ENCODE measurements at places on chromosomes 12 and 14.

DNA sequence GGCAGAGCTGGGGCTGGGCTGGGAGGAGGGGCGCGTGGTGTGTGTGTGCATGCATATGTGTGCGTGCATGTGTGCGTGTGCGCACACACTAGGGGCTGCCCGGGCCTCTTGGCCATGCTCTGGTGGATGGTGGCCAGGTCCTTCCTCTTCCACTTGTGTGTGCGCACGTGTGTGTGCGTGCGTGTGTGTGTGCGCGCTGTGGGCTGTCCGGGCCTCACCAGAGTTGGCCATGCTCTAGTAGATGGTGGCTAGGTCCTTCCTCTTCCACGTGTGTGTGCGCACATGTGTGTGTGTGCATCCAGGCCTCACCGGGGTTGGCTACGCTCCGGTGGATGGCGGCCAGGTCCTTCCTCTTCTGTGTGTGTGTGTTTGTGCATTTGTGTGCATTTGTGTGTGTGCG lies 24.7 kb downstream of the FOXN4 start:
- DNase-seq, result no peak

DNA sequence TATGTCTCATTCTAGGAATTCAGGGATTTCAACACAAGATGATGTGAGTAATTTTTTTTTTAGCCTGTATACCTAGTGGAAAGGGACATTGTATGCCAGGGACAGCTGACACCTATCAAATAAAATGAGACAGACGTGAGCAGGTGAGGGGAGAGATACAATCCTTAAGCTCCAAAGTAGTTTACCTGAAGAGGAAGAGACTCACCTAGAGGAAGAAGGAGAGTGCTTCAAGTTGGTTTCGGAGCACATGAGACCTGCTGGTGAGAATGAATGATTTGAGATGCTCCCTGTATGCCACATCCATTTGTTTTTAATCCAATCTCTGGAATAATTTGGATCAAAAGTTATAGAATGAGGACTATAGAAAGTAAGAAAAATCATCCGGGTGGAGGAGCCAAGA lies 915.4 kb upstream of the FBXO33 start:
- DNase-seq, result no peak

GRCh38 chr12:117646520-117646919 lies 285.1 kb upstream of the NOS1 start:
- no peak for DNase-seq

GRCh38 chr12:8891976-8892375 lies 22.3 kb upstream of the PHC1 start:
- DNase-seq, result no peak

GRCh38 chr14:51707327-51707726 lies 55.6 kb downstream of the FRMD6 start:
- no peak for DNase-seq

DNA sequence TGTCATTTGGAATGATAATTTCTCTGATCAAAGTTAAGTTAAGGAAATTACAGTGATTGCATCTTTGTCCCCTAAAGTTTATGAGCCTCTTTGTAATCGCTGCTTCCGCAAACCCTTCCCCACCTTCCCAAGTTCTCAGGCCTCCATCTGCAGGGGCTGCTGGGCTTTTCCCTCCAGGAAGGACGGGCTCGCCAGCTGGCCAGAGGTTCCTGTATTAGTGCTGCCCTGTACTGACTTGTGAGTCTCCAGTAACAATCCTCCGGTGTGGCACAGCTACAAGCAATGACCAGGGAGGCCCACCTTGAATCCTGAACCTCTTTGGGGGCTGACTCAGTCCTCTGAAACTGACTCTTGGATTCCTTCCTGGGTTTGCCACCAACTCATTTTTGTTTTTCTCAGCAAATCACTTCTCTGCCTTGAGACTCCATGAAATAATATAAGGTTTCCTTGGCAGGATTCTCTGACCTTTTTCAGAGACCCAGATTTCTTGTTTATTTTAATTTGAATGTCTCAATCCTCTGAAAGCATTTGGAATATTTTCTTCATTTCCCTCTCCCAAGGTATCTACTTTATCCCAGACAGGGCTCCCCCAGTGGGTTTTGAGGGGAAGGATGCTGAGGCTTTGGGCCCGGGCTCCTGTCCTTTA lies 398.6 kb downstream of the ZFP36L1 start:
- DNase-seq, result no peak

- DNase-seq, result no peak
Measured at GRCh38 chr12:112252184-112252583, 126.8 kb downstream of the TRAFD1 start.

- DNase-seq, result no peak
Measured at GRCh38 chr12:109435428-109436187, 41.5 kb downstream of the KCTD10 start.

GRCh38 chr14:55843718-55844403 lies 263.9 kb downstream of the KTN1 start:
- no peak for DNase-seq

DNA sequence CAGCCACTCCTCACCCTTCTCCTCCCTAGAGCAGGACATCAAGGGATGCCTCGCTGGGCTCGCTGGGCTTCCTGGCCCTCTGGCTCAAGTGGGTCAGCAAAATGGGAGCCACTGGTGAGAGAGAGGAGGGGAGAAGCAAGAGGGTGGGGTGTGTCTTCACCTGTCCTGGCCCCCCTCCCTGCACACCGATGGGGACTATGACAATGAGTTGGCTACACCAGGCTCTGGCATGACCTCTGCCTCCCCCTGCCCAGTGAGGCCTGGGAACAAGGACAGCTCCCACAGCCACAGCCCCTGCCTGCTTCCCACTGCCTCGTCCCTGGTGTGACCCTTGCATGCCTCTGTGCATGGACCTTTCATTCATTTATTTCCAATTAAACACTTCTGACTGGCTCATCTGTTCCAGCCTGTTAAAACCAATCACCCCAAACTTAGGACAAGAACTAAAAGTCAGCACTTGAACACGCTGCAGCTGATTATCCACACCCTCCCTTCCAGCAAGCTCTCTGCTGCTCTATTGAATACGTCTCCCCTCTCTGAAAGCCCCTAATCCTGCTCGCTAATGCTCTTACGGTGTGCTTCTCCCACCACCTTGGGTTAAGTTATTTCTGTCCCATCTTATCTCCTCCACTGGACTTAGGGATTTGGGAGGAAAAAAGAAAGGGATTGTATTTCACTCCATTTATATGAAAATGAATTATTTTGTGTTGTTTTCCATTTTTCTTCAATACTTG lies 5.8 kb upstream of the PPP2R5C start:
- DNase-seq, result no peak

- peak; percentile 7 for DNase-seq
Measured at GRCh38 chr12:9646794-9647781, 22.4 kb upstream of the CLEC2D start.

- no peak for DNase-seq
Measured at GRCh38 chr12:48968467-48968866, 3.1 kb downstream of the WNT10B start.

DNA sequence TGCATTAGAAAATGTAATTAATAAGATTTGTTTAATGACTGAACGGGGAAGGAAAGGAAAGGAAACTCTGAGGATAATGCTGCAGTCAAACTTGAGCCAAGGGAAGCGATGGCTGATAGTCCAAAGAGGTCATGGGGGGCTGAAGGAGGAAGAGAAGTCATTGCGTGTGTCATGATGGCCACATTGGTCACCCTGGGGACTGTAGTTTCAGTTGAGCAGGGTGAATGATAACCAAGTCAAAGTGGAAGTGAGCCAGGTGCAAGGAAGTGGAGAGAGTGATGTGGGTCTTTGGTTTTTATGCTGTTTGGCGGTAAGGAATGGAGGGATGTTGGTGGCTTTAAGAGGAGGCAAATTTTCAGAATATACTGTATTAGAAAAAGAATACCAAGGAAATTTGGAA lies 21.6 kb downstream of the C12orf75 start:
- no peak for DNase-seq

DNA sequence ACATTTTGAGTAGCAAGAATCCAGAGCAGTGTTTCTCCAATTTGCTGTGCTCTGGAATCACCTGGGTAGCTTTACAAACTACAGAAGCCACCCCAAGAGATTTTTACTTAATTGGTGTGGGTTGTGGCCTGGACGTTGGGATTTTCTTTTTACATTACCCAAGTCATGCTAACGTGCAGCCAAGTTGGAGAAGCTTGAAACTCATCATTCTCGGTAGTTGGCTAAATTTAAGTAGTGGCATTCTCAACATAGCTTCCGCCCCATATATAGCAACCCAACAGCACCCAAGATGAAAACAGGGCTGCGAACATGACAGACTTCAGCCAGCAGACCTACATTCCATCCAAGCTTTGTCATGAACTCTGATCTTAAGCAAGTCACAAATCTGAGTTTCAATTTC lies 25.0 kb downstream of the DAD1 start:
- DNase-seq, result no peak

GRCh38 chr14:72739446-72740405 lies 154.2 kb downstream of the DPF3 start:
- no peak for DNase-seq

DNA sequence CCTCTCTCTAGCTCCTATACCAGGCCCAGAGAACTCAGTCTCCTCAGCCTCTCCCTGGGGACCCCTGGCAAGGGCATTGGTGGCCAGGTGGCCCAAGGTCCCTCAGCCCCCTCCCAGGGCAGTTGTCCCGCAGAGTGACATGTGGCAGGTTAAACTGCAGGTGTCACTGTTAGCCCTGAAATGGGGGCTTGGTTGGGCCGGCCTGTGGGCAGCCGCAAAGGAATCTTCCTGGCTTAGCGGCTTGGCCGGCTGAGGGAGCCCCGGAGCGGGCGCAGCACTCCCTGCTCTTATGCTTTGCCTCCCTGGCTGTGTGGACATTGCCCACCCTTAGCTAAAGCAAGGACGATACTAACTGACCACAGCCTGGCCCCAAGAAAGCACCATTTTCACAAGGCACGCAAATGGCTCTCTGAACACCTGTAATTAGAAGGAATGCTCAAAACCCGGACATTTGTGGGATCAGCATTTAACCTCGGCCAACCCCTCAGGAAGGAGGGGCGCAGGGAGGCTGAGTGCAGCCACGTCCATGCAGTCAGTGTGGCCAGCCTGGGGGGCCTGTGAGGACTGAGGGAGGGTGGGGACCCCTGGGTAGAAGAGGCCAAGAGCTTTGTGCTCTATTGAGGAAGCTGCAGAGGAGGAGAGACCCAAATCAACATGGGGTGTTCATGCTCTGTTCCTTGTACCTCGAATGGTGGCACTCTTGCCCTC lies 82.2 kb downstream of the PAPOLA start:
- no peak for DNase-seq

DNA sequence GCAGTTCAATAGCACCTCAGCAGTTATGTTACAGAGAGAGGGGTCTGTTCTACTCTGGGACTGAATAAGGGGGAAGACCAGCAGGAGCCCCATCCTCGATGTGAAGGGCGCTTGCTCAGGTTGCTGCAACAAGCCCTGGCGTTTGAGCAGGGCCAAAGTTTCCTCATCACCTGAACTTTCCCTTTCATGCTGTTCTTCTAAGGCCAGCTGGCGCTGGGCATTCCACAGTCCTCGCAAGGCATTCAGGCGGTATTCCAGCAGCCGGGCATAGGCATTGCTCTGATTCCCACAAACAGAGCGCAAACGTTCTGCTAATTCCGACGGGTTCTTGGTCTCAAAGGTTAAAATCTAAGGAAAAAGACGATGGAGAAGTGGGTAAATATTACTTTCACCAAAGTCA lies 62.8 kb downstream of the HECTD4 start:
- no peak for DNase-seq
